Natural killer cell (primary cell): ENCODE measurements at places on chromosomes 11 and 22.
A peak's percentile ranks its signal among the peaks of the same experiment; 100 is the strongest.

GRCh38 chr11:113274713-113275582 lies 39.4 kb upstream of the TTC12 start:
- no peak for DNase-seq

GRCh38 chr11:113289431-113290187 lies 24.8 kb upstream of the TTC12 start:
- peak; percentile 63 for DNase-seq

DNA sequence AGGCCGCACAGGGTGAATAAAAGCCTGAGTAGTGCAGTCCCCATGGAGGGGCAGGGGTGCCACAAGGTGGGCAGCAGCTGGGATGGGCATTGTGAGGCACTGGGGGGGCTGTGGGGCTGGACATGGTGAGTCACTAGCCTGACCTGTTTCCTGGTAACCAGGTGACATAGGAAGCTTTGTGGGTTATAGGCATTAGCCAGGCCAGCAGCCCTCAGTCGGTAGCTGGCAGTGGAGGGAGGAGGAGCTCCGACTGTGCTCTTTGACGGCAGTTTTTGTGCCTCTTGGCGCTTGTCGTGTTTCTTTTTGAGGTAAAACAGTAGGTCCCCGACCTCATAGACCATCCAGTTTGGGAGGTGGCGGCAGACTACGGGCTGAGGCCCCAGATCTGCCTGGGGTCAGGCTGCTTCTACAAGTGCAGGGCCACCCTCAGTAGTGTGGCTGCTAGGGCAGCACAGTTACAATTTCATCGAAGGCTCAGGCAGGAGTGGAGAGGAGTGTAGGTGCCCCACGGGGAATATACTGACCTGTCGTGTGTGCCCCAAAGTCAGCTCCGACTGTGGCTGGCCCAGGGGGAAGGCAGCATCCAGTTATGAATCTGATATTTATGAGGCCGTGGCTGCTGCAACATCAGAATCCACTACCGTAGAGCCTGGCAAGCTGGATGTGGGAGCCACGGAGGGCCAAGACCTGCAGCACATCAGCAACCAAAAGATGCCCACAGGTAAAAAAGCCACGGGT lies 107.7 kb downstream of the CRYBB2 start:
- DNase-seq: no peak

GRCh38 chr11:34302046-34302921 lies 55.5 kb downstream of the ABTB2 start:
- DNase-seq: no peak

- DNase-seq: no peak
Observed at GRCh38 chr11:20097319-20098221, 62.7 kb downstream of the DBX1 start.

DNA sequence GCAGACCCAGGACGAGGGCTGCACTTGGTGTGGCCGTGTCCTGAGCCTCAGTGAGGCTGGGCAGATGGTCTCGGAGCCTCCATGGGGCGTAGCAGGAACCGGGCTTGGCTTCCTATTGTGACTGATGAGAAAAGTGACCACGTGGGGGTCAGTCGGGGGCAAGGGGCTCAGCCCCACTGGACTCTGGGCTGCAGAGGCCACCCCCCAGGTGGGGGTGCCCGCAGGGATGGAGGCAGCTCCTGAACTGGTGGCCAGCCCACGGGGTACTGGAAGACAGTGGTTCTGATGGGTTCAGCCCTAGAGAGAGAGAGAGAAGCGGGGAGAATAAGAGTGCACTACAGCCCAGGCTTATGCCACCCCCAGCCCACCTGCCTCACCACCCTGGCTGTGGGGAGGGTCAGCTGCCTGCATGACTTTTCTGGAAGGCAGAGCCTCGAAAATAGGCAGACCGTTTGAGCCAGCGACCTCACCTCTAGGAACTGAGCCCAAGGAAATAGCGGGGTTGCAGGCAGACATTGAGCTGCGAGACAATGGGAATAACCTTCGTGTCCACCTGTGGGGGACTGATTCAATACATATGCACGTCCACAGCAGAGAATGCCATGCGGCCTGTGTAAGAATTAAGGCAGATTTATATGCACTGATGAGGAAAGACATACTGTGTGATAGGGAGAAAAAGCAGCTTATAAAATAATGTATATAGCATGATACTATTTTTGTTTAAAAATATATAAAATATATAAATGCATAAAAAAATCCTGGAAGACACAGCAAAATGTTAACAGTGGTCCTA lies 11.5 kb downstream of the CABP7 start:
- DNase-seq: no peak

DNA sequence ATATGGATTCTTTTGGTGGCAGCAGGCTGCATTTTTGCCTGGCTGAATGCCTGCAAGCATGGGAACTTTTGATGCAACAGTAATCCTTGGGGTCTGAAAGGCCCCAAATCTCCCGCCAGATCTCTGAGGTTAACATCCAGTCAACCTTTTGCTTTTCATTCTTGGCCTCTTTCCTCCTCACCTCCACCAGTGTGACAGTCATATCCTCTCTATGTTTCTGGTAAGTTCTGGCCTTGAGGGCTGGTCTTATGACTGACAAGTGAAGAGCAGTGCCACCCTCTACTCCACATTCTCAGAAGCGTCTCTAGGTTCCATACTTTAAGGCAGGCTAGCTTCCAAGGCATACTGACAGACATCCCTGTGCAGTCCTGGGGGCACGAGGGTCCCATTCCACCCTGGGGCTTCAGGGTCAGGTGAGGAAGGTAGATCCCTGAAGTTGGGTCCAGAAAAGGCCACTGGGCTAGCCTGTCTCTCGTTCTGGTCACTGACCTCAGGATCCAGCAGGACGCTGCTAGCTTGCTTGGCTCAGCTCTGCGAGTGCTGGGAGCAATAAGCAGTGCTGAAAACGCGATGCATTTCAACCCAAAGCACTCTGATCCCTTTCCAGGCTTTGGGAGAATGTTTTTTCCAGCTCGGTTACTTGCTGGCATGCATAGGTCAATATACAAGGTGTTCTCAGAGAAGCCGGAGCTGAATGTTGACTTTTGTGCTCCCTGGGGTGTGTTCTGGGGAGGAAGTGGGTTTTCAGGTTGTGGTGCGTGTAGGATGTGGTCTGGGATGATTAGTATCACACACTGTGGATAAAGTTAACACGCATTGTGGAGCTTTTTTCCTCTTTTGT lies 75.2 kb downstream of the PTPRJ start:
- DNase-seq: peak; percentile 81

DNA sequence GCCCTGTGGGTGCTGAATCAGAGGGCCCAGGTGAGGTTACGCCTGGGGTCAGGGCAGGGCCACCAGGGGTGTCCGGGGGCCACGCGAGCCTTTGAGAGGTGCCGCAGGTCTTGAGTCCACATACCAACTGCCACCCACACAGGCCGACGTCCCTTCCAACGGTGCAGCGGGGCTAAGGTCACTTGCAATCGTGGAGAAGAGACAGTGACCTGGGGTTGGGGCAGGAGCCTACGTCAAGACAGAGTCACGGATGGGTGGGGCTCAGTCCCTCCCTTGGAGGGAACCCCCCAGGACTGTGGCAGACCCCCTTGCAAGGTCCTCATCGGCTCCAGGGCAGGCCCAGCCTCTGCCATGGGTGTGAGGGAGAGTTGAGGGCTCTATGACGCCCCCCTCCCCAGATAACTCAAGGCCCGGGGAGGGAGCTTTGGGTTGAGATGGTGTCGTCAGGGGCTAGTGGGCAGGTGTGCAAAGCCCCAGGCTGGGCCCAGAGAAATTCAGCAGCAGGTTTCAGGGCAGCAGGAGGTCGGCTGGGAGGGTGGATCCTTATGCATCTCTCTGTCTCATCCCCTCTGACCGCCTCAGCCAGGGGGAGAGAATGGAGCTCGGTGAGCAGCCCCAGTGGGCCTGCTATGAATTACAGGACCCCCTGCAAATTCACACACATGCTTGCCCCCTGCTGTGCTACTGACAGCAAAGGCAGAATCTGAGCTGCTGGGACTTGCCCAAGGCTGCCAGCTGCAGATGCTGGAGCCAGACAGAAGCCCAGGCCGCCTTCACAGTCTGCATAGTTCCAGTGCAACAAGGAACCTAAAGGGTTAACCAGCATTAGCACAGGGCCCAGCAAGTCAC lies 60.0 kb downstream of the MYEOV start:
- DNase-seq: no peak

DNA sequence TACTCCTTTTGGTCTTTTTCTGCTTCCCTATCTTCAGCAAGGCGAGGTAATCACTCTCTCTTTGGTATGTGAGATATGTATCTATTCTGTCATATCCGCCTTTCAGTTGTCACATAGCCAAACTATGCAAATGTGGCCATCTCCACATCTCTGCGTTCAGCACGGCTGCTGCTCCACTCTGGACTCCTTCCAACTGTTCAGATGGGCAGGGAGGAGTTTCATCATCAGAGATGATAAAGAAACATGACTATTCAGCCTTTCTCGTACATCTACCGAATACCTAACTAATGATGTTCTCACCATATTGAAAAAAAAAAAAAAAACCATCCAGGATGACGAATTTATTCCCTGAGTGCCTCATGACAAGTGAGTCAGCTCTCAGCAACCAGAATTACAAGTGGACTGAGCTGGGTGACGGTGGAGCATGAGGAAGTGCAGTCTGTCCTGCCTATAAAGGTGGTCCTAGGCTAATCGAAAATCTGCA lies 899.6 kb downstream of the OPCML start:
- no peak for DNase-seq

DNA sequence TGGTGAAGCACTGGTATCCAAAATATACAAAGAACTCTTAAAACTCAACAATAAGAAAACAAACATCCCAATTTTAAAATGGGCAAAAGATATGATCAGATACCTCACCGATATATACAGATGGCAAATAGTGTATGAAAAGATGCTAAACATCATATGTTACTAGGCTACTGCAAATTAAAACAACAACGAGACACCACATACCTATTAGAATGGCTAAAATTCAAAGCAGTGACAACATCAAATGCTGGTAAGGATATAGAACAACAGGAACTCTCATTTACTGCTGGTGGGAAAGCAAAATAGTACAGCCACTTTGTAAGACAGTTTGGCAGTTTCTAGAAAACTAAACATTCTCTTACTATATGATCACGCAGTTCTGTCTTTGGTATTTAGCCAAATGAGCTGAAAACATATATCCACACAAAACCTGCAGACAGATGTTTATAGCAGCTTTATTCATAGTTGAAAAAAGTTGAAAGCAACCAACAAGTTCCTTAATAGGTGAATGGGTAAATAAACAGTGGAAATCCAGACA lies 38.5 kb downstream of the SIK3 start:
- no peak for DNase-seq

GRCh38 chr22:39349506-39349966 lies 255 bp upstream of the SYNGR1 start:
- DNase-seq: peak; percentile 37

- no peak for DNase-seq
Observed at GRCh38 chr11:10377183-10377582, 72.3 kb downstream of the ADM start.

GRCh38 chr11:74142624-74143023 lies 28.2 kb downstream of the C2CD3 start:
- DNase-seq: no peak

GRCh38 chr11:344836-345578 lies 24.3 kb upstream of the B4GALNT4 start:
- DNase-seq: no peak

DNA sequence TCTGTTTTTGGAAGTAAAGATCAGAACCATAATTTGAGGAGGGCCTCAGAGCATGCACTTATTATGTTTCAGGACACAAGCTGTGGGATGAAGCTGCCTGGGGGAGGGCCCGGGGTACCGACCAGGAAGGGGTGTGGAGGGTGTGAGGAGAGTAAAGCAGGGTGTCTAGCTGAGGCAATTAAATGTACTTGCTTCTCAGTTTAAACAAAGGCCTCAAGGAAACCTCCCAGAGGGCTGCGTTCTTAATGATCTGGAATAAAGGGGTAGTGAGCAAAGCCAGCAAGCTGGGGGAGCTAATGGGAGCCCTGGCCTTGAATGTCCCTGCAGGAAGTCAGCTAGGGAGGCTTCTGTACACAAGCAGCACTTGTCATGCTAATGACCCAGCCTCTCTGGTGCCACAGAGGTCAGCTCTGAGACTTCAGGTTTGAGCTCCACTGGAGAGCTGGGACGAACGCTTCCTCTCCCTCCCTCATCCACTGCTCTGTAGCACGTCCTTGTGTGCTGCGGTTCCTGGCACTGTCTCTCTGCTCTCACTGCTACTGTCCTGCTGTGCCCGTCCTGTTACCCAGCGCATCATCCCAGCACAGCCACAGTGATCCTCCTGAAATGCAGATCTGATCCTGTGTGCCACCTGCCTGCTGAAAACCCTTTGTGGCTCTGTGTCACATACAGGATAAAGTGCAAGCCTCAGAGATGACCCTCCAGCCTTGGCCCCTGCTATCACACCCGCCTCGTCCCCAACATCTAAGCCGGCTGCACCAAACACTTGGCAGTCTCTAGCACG lies 159.7 kb downstream of the DBX1 start:
- no peak for DNase-seq

- no peak for DNase-seq
Observed at GRCh38 chr22:50604256-50605001, 3.8 kb downstream of the MAPK8IP2 start.

DNA sequence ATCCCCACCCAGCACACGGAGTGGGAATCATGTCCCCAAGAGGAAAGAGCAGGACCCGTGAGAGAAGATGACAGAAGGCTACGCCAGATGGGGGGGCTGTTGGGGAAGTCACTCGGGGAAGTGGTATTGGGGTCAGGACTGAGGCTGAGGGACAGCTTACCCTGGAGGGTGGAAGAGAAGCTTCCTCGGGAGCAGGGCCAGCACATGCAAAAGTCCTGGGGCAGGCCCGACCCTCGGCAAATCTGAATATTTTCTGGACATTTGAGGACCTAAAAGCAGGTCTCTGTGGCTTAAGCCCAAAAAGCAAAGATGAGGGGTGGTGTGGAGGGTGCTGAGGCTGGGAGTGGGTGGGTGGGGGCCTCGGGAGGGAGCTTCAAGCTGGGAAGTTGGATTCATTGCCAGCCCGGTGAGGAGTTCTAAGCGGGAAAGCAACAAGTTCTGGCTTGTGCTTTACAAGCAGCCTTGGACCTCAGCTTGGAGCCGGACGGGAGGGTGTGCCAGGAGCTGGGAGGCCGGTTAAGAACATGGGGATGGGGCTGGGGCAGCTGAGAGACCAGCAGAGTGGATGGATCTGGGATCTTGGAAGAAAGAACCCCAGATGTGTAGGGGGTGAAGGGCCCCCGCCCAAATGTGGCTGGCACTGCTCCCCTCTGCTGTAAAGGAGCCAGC lies 34.9 kb downstream of the GRAMD4 start:
- no peak for DNase-seq
